ENCODE measurements at places on chromosomes 13 and 19. TPM values are rescaled to one million over a fixed set of nuclear protein-coding genes. Genes with fewer than 3 reads are reported as not detected.

GRCh38 chr13:97141564-97142005, 80.5 kb upstream of the MBNL2 start:
- peaks cover 19% of the 10 kb centered on the region for H3K4me1 ChIP-seq
- no peaks in the 10 kb centered on the region for H3K27me3 ChIP-seq
- H3K4me3 ChIP-seq, result no peak overlapping the region
- H3K27ac ChIP-seq, result no peak overlapping the region
- DNase-seq, result peak; percentile 87
- H3K36me3 ChIP-seq, result no peaks in the 10 kb centered on the region

GRCh38 chr13:32314271-32315237, 609 bp downstream of the ZAR1L start:
- peak overlapping the region; percentile 88 for H3K27ac ChIP-seq
- H3K27me3 ChIP-seq, result no peaks in the 10 kb centered on the region
- peaks cover 19% of the 10 kb centered on the region for H3K4me1 ChIP-seq
- DNase-seq, result no peak
- H3K4me3 ChIP-seq, result peak overlapping the region; percentile 56
- H3K36me3 ChIP-seq, result no peaks in the 10 kb centered on the region

DNA sequence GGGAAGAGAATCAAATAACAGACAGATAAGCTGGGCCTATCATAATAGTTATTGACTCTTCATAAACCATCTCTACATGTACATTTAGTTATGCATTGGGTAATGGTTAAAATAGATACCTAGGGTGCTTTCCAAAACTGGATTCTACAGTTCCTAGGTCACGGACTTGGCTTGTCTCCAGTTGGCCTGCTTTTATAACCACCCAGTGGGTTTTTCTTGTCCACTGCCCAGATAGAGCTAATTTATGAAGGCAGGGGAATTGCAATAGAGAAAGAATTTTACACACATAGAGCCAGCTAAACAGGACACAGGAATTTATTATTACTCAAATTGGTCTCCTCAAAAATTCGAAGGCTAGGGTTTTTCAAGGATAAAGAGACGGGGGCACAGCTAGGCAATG, 97.3 kb downstream of the FAM216B start:
- H3K4me1 ChIP-seq, result peaks cover 7% of the 10 kb centered on the region
- H3K27ac ChIP-seq, result no peak overlapping the region
- no peak for DNase-seq
- H3K36me3 ChIP-seq, result no peaks in the 10 kb centered on the region
- peaks cover 2% of the 10 kb centered on the region for H3K27me3 ChIP-seq

DNA sequence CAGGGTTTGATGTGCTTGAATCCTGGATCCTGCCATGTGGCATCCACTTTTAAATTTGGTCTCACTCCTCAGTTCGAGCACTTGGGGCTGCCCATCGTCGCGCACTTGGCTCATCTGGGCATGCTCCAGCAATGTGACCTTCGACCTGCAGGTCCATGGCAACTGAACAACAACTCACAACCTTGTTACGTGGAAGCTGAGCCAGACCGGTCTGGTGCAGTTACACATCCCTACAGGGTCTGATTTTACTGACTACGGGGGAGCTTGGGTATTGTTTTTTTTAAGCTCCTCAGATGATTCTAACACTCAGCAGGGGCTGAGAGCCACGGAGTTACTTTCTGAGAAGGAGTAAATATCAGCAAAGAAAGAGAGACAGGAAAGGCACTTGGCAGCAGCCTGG, 769.6 kb downstream of the UQCRFS1 start:
- DNase-seq, result no peak
- H3K27ac ChIP-seq, result no peak overlapping the region
- H3K4me1 ChIP-seq, result no peaks in the 10 kb centered on the region
- H3K27me3 ChIP-seq, result no peaks in the 10 kb centered on the region

DNA sequence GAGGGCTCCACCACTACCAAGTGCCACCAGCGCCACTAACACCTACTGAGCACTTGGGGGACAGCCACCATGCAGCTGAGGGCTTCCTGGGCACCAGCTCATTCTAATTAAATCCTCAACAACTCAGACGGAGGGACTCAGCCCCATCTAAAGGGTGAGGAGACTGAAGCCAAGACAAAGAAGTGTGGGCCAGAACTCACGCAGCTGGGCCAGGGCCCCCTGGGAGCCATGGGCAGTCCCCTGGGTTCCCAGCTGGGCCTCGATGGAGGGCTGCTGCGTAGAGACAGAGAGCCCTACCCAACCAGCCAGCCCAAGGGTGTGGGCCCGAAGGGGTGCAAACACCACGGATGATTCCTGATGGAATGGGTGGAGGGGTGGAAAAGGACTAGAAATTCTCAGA, 12.8 kb upstream of the PRKD2 start:
- H3K4me3 ChIP-seq, result no peak overlapping the region
- DNase-seq, result no peak
- H3K4me1 ChIP-seq, result peaks cover 64% of the 10 kb centered on the region
- peaks cover 47% of the 10 kb centered on the region for H3K36me3 ChIP-seq

- H3K36me3 ChIP-seq, result no peaks in the 10 kb centered on the region
- peak; percentile 72 for DNase-seq
- H3K4me1 ChIP-seq, result peaks cover 38% of the 10 kb centered on the region
- no peaks in the 10 kb centered on the region for H3K27me3 ChIP-seq
These were observed 1.7 kb upstream of the WBP4 start for GRCh38 chr13:41059456-41060081.

DNA sequence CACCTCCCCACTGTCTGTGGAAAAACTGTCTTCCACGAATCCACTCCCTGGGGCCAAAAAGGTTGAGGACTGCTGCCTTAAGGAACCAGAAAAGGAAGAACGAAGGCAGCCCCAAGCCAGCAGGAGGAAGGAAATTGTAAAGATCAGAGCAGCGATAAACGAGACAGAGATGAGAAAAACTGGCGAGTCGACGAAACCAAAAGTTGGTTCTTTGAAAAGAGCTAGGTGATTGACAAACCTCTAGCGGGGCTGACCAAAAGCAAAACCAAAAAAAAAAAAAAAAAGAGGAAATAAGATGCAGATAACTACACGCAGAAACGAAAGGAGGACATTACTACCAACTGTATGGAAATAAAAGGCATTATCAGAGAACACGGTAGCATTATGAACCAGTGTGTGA, 76.9 kb downstream of the GADD45B start:
- peak overlapping the region; percentile 72 for H3K27ac ChIP-seq
- H3K4me3 ChIP-seq, result peak overlapping the region; percentile 24
- H3K4me1 ChIP-seq, result peaks cover 22% of the 10 kb centered on the region
- no peaks in the 10 kb centered on the region for H3K27me3 ChIP-seq
- no peaks in the 10 kb centered on the region for H3K36me3 ChIP-seq

DNA sequence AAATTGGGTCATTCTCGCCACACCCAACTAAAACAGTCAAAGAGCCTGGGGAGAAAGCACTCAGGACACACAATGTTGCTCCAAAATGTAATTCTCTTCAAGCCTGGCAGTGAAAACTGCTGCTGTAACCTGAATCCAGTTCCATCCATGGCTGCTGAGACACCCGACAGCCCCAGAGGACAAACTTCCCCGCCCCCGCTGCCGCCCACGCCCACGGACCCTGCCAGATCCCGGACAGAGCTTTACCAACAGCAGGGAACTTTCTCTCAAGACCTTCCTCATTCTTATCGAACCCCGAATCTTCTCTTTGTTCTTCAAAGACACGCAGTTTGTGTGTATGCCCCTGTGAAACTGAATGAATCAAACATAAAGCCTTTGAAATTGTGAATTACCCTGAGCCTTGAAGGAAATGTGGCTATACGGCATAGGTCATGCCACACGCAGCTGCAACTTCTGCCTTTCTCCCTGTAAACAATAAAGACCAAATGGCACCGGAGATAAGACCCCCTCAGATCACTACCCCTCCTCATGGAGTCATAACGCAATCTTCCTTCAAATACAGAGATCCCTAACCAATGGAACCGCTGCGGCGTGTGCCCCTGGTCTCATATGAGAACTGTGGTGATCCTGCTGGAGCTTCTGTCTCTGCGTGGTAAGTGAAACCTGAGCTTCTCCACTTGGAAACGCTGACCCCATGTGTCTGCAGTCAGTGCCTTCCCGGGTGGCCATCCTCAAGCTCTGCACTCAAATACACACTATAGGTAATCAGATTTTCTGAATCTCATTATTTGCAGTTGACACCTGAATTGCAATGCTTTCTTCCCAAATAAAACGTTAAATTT, 4.8 kb upstream of the LAMP1 start:
- peaks cover 3% of the 10 kb centered on the region for H3K4me1 ChIP-seq
- peak; percentile 46 for DNase-seq
- H3K4me3 ChIP-seq, result no peak overlapping the region
- no peaks in the 10 kb centered on the region for H3K36me3 ChIP-seq

DNA sequence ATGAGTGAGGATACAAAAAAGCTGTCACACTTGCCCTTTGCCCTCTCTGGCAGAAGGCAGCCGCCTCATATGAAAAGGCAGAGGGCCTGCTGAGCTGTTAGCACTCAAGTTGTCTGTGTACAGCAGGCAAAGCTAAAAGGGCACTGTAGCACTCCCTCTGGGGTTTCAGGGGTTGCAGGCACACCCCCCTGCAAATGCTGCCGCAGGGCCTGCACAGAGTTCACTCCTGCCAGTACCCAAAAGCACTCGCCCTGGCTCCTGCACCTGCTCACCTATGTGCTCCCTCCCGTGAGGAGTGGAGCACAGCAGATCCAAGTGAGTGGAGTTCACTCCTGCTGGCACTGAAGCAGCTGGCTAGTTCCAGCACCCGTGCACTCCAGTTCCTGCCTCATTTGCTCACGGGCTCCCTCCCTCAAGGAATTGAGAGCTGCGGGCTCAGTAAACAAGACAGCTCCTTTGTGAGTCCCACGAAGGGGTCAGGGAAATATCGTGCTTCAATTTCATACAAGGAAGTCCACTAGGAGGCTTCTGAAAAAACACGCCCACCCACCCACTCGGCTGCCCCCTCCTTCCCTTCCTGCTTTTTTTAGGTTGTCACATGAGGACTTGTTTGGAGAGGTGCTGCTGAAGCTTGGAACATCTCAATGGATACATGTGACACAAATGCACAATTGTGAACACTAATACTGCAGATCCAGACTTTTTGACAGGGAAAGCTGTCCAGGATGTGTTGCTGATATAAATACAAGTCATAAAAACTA, 9.9 kb upstream of the RCBTB2 start:
- H3K27ac ChIP-seq, result no peak overlapping the region
- no peaks in the 10 kb centered on the region for H3K27me3 ChIP-seq
- no peak overlapping the region for H3K4me3 ChIP-seq
- H3K4me1 ChIP-seq, result no peaks in the 10 kb centered on the region

GRCh38 chr13:59538512-59538911, 625.2 kb downstream of the DIAPH3 start:
- H3K4me3 ChIP-seq, result no peak overlapping the region
- H3K27ac ChIP-seq, result no peak overlapping the region
- H3K4me1 ChIP-seq, result peaks cover 14% of the 10 kb centered on the region
- DNase-seq, result no peak

Gene KL
- total RNA-seq, result 0.12 TPM

Gene IZUMO2
- not detected for total RNA-seq

Gene MPHOSPH8
- total RNA-seq, result 31.5 TPM

Gene ZNF415
- total RNA-seq, result 0.69 TPM

Gene LIM2
- not detected for total RNA-seq

Gene PTH2
- not detected for total RNA-seq

Gene SRRM5
- total RNA-seq, result 0.32 TPM

Gene CLEC17A
- total RNA-seq, result not detected

Gene PROZ
- total RNA-seq, result not detected
